Immature natural killer cell (primary cell): ENCODE measurements at places on chromosomes 3 and 15.

DNA sequence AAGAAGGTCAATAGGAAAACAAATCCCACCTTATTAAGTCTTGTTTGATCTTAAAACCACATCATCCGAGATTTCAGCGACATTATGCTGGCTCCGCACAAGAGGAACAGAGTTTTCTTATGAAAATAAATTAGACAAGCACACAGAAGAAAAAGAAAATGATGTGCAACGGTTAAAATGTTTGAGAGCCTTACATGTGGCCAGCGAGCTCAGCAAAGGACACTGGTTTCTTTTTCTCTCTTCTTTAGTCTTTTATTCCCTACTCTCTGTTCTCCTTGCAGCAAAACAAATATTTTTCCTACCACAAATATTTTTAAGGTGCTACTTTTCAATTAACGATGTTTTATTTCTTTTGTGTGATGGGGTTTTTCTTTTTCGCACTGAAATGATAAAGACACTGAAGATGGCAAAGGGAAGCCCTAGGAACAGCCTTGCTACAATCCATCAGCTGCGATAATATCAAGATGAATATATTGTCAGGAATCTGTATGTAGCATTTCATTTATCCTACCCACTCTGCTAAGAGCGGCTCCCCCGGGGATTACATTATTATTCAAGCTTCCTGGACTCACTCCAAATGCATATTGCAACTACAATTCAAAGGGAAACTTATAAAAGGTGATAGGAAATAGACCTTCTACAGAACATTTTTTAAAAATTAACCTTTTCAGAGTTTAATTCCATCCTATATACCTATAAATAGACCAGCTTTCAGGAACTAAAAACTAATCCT is 72.9 kb downstream of the ANXA2 start:
- no peak for DNase-seq

DNA sequence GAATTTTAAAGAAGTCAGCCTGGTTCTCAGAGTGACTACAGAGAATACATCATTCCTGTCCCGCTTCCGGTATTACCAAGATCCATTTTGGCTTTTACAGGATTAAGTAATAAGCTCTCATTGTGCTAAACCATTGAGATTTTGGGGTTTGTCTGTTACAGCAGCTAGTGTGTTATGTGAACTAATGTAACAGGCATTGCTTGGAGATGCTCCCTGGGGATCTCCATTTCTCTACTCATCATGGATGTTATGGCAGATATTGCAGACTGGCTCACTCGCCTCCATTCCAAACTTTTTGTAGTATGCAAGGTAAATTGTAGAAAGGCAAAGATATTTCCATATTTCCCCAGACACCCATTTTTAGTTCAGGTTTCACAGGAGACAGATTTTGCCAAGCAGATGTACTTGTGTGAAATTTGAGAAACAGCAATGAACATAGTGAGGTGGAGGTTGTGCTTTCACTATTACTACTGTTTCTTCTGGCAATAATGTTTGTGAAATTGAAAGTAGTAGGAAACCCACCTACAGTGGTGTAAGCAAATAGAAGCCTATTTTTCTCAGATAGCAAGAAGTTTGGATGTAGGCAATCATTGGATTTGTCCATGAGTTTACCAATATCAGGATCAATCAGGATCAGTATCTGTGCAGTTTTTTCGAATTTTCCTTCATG is 177.1 kb upstream of the GALNT15 start:
- DNase-seq, result no peak

GRCh38 chr15:81947548-81947947 is 98.3 kb downstream of the MEX3B start:
- DNase-seq, result no peak

DNA sequence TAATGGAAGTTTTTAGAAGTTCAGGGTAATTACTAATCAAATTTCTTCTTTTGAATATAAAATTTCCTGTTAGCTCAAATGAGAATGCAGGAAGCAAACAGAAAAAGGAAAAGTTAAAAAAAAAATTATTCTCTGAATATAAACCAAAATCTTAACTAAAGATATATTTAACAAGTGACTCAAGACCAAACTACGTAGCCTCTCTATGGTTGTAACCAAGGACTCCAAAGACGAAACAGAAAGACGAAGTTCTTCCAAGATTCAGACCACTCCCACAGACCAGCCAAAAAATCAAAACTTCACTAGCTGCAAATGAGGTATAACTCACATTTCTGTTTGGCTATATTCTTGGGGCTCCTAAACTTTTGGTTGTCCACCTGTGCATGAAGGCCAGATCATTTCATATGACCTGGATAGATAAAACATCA is 846.5 kb upstream of the ALCAM start:
- DNase-seq, result no peak

GRCh38 chr3:100068826-100069225 is 45.5 kb downstream of the FILIP1L start:
- DNase-seq, result peak; percentile 68

GRCh38 chr3:136576279-136577009 is 175.7 kb downstream of the STAG1 start:
- no peak for DNase-seq
